ENCODE measurements at places on chromosomes 4 and X. TPM values are rescaled to one million over a fixed set of nuclear protein-coding genes. Genes with fewer than 3 reads are reported as not detected.

PCDH10 gene
- total RNA-seq: 0.58 TPM

RNF128 gene
- 0.18 TPM for total RNA-seq

GAK gene
- total RNA-seq: 75.2 TPM

EGFL6 gene
- total RNA-seq: not detected

PABPC1L2A gene
- not detected for total RNA-seq
